ENCODE measurements at places on chromosomes 6 and 20. TPM values are rescaled to one million over a fixed set of nuclear protein-coding genes. Genes with fewer than 3 reads are reported as not detected.

The ULBP2 gene
- total RNA-seq: 8.8 TPM

DNA sequence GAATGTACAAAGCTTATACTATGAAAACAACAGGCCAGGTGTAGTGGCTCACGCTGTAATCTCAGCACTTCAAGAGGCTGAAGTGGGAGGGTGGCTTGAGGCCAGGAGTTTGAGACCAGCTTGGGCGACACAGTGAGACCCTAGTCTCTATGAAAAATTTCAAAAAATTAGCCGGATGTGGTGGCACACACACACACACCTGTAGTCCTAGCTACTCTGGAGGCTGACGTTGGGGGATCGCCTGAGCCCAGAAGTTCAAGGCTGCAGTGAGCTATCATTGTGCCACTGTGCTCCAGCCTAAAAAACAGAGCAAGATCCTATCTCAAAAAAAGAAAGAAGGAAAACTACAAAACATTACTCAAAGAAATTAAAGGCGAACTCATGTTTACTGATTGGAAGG, 7.3 kb upstream of the ASF1A start:
- no peak for DNase-seq

DNA sequence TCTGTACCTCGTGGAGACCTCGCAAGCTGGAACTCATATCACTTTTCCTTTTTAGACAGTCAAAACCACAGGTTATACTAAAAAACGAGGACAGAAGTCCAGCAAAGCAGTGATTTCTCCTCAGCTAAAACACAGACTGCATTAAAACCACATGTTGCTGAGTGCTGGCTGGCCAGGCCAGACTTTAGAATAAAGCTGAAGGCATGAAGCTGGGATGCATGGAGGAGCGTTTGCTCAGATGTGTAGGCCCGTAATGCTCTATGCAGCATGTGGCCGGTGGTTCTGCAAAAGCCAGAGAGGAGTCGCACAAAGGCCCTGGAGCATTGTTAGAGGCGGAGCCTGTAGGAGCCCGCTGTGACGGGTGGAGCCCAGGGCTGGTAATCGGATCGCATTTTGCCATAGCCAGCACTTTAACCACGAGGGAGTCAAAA, 83.6 kb downstream of the SMOC2 start:
- DNase-seq: no peak

The SLC17A1 gene
- total RNA-seq: 0.64 TPM

The SLC35D3 gene
- total RNA-seq: not detected

DNA sequence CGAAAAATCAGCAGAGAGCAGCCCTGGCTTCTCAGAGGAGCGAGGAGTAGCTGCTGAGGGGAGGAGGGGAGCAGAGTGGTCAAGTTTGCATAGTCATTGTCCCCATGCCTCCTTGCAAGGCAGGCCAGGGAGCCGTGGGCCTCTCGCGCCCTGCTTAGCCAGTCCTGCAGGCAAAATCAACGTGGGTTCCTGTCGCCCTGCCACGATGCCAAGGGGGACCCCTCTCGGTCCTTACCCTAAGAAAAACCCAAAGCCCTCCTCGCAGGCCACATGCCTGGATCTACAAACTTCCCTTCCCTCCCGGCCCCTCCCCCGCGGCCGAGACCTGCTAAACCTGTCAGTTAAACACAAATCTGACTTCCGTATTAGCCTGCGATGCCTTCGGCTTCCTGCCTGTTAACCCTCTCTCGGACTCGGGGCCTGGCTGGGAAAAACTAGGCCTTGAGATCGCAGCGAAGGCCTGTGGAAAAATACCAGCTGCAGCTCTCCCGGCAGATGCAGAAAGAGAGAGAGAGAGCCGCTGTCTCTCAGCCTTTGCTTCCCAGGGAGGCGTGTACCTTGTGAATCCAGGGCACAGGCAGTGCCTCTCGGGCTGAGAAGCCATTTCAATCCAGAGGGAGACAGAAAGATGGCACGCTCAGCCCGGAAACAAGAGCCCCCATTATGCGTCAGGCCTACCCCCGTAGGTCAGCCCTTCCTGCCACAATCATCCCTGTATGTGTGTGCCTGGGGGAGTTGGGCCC, 968 bp upstream of the ZMYND8 start:
- peak; percentile 98 for DNase-seq

The TSBP1 gene
- not detected for total RNA-seq

The SLC17A3 gene
- total RNA-seq: 29.5 TPM

DNA sequence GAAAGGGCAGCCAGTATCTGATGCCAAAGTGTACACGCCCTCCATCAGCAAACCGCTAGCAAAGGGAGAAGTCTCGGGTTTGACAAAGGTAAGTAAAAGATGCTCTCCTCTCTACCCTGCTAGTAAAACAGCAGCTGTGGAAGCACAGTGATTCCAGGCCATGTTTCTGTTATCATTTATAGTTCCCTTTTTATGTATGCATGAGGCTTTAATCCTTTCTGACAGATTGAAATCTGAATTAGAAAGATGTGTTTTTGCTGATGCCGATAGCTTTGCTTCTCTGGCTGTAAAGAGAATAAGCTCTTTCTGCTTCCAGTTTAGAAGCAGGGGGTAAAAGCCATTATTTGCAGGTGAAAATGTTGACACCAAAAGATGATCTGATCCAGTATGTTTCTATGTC, 392.4 kb upstream of the SOX4 start:
- no peak for DNase-seq

The NRN1 gene
- not detected for total RNA-seq

GRCh38 chr6:28496099-28496779, 19.4 kb downstream of the GPX6 start:
- DNase-seq: peak; percentile 17

DNA sequence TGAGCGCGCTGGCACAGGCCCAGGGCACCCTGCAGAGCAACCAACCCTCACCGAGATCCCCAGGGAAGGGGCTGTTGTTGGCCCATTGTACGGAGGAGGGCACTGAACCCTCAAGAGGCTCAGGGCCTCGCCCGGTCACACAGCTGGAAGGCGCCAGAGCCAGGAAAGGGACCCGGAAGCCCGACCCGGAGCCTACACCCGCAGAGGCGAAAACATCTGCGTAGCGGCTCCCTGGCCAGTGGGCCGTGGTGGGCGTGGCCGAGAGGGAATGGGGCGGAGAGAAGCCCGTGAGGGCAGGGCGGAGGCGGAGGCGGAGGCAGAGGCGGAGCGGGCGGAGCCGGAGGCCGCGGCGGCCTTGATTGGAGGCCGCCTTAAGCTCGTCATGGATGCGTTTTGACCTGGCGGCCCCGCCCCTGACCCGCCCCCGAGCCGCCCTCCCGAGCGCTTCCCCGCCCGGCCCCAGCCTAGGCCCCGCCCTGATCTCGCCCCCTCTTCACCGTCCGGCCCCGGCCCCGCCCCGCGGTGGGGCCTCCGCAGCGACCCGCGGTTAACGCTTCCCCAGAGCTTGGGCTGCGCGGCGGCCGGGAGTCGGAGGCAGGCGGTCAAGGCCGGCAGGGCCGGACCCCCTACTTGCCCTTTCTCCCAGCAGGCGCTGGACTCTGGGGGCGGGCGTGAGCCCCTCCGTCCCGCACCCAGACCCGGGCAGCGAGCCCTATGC, 2.1 kb upstream of the MRGBP start:
- DNase-seq: peak; percentile 98

DNA sequence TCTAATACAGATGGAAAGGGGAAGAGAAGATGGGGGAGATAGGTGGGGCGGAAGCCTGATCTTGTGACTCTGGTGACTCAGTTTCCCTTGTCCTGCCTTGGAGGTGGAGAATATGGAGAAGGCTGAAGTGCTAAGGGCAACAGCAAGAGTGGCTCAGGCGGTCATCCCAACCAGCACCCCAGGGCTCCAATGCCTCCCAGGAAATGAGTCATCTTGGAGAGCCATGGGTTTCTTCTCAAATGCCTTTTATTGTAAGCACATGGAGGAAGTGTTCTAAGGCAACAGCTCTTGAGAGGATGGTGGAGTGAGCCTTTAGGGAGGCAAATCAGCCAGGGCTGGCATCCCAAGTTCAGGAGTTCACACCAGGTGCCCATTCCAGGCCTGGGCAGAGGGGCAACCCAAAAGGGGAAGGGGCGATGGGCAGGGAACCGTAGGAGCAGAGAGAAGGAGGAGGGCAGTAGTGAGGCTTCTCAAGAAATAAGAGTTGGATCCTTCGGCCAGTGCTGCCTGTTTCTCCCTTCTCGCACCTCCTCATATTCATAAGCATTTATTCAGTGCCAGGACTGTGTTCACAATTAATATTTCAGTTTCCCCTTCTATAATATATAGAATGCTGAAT, 13.2 kb upstream of the AHCY start:
- DNase-seq: peak; percentile 50

- no peak for DNase-seq
Observed at GRCh38 chr20:1845163-1845523, 50.1 kb upstream of the SIRPA start.

DNA sequence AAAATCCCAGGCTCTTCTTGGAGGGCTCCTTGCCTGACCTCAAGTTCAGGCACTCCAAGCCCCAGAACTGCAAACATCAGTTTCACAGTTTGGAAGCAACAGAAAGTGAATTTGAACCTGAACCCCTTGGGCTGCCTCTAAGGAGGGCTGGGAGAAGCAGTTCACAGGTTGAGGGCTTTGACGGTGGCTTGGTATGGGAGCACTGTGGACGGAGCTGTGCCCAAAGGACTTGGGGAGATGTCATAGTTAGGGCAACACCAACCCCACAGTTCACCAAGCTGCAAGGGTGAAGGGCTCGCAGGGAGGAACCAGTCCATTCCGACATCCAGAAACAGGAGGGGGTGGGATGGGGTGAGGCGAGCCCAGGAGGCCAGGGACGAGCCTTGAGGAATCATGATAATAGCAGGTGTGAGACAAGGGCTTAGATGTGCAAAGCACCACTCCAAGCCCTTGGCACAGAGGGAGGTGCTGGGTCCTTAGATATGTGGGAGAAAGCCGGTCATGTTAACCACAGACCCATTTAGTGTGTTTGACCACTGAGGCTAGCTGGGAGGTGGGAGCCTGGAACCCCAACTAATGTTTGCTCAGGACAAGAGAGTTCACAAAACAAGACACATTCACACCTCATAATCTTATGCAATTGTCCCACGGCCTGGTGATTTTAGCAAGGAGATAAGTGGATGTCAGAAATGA, 4.3 kb downstream of the CEBPB start:
- no peak for DNase-seq

- no peak for DNase-seq
Observed at GRCh38 chr6:1364791-1365190, 24.6 kb upstream of the FOXF2 start.

DNA sequence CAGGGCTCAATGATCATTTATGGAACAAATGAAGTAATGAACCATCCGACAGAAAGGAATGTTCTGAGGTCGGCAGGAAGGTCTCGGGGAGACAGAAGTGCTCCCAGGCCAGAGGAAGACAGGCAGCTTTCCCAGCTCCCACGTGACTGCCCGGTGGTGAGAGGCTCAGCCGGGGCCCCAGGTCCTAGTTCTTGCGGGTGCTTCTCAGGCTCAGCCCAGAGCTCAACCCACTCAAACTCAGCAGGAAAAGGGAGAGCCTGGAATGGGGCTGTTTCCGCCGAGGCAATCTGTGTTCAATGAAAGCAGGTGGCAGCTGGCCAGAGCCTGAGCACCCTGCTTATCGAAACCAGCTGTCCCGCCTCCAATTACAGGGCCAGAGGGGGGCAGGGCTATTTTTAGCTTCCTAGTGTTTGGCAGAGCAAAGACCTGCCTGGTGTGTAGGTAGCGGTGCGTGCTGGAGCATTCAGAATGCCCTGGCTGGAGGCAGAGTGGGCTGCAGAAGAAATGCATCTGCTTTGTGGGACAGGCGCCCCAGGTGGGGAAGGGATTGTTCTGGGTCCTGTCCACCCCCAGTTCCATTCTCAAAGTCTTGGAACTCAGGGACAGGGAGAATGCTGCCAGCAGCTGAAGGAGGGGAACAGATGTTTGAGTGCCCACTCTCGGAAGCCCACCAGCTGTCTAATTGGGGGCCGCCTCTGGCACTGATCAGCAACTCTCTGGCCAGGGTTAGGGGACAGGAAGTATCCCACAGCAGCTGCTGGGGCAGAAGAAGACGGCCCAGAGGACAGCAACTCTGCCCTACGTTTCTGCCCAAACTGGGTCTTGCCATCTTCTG, 145.1 kb downstream of the PREX1 start:
- DNase-seq: no peak

DNA sequence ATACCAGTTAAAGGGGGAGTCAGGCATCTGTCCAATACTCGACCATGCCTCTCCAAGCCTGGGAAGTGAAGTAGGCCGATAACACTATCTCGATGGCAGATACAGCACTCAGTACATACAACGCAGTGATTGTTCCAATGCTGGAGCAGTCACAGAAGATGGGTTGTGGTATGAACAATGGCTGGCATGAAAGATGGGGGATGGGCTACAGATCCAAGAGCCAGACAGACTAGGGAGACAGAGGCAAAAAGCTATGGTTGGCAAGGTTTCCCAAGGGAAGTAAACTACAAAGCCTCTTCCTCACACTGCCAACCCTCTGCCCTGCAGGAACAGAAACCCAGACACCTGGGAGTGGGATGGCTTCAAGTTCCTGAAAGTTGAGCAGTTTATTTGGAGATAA, 19.2 kb downstream of the FKBP1A start:
- no peak for DNase-seq

DNA sequence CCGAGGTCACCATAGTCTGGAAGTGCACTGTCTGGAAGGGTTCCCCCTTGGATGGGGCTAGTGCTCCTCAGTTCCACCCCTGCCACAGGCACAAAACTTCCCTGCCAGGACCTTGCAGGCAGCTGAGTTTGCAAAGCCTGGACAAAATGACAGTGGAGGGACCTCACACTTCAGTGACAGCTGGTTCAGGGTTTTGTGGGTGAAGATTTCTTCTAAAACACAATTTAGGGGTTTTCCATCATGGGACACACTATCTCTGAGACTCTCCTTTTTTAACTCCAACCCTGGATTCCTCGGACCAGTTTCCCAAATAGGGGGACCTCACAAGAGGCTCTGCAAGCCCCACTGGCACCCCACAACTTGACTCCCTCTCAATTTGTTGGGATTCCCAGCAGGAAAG, 33.6 kb upstream of the PREX1 start:
- DNase-seq: no peak

DNA sequence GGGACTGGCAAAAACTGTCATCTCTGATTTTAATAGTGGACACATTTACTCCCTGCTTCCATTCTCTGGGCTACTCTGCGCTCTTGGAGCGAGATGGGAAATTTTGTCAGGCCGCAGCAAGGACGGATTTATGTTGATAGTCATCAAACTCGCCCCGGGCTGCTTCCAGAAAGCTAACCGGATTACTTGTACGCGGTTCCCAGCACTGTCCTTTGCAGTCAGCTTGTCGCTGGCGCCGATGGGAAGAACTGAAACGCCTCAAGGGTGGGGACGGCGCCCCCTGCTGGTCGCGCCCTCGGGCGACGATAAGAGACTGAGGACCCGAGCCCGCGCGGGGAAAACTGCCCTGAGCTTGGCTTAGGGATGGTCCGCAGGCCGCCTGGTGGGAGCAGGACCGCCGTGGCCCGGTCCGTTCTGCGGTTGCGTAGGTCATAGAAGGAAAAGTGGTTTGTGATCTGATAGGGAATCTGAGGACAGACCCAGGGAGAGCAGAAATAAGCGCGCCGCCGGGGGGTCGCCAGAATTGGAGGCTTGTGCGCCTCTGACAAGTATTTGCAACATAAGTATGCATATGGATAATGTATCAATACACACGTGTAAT, 984 bp upstream of the ABT1 start:
- DNase-seq: peak; percentile 80

DNA sequence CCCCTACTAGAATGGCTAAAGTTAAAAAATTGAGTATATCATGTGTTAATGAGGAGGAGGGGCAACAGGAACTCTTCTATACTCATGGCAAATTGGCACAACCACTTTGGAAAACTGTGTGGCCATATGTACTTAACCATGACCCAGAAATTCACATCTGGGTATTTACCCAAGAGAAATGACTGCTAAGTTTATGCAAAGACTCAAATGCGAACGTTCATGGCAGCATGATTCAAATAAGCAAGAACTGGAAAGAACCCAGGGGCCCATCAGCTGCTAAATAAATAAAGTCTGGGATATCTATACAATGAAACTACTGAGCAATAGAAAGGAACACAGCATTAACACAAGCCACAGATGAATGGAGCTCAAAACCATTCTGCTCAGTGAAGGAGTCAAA, 107.6 kb downstream of the MYLK4 start:
- no peak for DNase-seq

Measured in Caki2 (cell line).